ENCODE measurements at places on chromosomes 12 and 14. TPM values are rescaled to one million over a fixed set of nuclear protein-coding genes. Genes with fewer than 3 reads are reported as not detected.

GRCh38 chr14:73500360-73500759, 9.6 kb downstream of the RIOX1 start:
- DNase-seq: peak; percentile 59

GRCh38 chr14:81219759-81220579, 790 bp downstream of the GTF2A1 start:
- DNase-seq: peak; percentile 24

Gene SOAT2
- 0.07 TPM for total RNA-seq

DNA sequence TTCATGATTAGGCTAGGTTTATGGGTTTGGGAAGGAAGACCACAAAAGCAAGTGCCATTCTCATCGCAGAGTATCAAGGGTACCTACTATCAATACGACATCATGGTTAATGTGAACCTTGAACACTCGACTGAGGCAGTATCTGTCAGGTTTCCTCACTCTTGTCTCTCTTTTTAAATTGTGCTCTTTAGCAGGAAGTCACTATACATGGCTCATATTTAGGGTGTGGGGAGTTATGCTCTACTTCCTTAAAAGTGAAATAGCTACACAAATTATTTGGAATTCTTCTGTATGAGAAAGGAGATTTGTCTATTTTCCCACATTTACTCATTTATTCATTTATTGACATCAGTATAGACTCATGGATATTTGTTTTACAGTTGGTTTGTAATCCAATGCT, 5.9 kb upstream of the CLEC4E start:
- DNase-seq: no peak

Gene SMOC1
- not detected for total RNA-seq

- peak; percentile 88 for DNase-seq
Measured at GRCh38 chr12:89779090-89779489, 70.5 kb upstream of the ATP2B1 start.

GRCh38 chr14:28515571-28515970, 251.0 kb upstream of the FOXG1 start:
- peak; percentile 83 for DNase-seq

- DNase-seq: peak; percentile 41
Measured at GRCh38 chr12:93243689-93244513, 133.8 kb upstream of the NUDT4 start.

Gene SERPINA3
- total RNA-seq: not detected

- DNase-seq: no peak
Measured at GRCh38 chr14:88130057-88130432, 125.1 kb downstream of the GPR65 start.

Gene NAV3
- 1.6 TPM for total RNA-seq

DNA sequence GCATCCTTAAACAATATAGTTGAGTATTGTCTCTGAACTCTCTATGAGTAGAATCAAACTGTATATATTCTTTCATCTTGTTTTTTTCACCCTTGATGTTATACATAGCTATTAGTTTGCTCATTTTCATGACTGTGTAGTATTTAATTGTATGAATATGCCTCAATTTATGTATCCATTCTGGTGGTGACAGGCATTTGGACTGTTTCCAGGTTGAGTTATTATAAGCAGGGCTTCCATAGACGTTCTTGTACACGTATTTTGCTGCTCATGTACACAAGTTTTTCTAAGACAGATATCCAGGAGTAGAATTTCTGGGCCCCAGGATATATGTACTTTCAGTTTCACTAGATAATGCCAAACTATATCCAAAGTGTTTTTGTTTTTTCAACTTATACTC, 211.4 kb downstream of the NTF3 start:
- DNase-seq: no peak

Gene RDH16
- total RNA-seq: 0.86 TPM

GRCh38 chr14:78764240-78764639, 594.1 kb downstream of the NRXN3 start:
- no peak for DNase-seq

Measured in PC-3 (cell line).